D341Med (cell line): ENCODE measurements at places on chromosomes 11 and 22.

DNA sequence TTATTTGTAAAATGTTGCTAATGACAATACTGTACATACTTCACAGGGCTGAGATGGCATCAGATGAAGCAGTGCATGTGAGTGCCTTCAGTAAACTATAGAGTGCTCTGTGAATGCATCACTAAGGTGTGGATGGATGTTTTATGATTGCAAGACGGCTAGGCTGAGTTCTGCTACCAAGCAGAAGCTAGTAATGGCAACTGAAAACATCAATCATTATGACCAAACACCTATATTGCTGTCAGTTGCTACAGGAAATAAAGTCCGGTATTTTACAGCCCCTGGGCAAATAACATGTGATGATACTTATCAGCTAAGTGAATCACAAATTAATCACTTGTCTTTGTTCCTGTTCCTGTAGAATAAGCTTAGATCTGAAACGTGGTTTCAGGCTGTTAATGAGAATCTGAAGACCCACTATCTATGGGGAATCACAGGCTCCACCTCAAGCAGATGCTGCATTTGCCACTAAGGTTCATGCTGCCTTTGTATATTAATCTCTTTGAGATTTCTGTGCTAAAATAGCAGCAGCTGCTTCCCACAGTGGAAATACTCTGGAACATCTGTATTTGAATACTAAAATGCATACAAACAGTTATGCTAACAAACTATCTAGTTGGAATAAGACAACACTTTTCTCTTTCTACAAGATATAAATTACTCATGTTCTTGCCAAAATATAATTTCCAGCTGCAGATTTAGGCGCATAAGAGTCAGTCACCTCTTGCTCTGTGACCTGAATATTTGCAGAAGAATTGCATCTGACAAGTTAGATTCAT, 254.0 kb upstream of the PITPNB start:
- DNase-seq: no peak

DNA sequence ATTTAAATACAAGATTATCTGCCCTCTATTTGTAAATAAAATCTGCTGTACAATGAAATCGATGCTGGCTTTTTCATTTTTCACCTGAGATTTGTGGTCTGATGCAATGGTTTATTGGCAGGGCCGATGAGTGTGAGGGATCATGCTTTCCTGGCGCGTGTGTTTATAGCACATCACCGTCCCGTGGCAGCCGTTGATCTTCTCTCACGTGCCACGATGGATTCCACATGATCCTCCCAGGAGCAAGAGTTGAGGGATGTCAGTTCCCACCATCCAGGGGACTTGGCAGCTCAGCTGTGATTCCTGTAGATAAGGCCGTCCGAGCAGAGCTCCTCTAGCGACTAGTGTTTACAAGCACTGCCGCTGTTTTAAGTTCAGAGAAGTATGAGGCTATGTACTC, 213.7 kb downstream of the TBC1D22A start:
- DNase-seq: no peak

DNA sequence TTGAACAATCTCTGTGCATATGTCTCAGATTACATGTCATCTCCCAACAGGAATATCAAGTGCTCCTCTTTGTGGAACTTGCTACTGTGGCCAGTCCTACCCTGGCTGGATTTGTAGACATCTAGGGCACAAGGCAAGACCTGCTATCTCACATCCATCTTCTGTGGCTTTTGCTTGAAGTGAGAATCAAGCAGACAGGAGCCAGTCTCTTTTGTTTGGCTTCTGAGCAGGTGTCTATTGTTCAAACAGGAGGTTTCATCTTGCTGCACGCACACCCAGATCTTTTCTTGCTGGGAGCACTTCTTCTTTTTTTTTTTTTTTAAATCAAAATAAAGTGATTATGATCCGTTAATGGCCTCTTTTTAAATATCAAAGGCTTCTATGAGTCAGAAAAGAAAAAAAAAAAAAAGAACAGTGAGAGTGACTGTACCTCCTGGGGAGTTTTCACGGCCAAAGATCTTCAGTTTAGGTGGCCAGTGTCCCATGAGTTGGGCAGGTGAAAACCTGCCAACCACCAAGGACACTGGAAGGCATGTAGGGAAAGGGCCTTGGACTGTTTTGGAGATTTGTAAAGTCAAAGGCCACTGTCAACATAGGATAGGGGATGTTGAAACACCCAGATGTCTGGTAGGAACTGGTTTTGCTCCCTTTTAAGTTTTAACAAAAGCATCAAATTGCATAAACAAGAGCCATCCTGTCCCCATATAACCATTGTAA, 78.1 kb downstream of the CD44 start:
- no peak for DNase-seq

- DNase-seq: no peak
These were observed 86.7 kb downstream of the SIK3 start for GRCh38 chr11:117011541-117011898.

DNA sequence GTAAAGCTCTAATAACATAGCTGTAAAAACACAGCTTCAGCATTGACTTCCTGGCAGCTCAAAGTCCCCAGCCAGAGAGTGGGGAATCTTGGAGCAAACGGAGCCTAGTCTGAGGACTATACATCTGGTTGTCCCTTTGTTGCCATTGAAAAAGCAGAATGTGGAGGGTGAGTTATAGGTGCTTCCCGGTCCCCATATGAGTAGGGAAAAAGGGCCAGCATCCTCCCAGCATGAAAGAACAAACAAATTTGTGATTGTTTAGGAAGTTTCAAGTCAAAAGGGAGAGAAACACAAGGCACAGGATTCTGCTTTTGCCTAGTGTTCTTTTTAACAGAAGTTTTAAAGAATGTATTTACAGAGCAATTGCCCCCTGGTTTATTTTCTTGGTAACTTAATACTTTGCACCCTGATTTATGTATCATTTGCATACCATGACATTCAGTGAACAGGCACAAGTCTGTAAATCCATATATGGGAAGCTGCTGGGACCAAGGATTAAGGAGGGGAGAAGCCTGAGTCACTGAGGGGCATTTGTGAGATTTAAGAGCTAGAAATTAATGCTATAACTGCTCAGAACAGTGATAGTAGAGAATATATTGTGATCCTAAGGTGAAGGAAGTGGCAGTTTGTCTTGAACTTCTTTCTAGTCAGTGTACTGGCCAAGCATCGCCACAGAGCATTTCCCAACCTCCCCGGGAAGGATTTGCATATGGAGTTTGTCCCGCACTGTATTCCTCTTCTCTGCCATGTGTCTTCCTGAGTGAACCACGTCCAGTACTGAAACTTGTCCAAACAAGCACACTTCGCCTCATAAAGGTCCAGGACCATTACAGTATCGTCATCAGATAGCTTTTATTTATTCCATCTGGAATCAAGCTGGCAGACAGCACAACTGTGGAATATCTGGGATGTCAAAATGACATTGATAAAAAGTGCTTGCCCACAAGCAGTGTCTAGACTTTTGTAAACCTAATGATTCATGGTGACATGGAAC, 103.0 kb downstream of the DBX1 start:
- DNase-seq: no peak

GRCh38 chr11:3632070-3632660, 9.6 kb downstream of the ART5 start:
- no peak for DNase-seq

DNA sequence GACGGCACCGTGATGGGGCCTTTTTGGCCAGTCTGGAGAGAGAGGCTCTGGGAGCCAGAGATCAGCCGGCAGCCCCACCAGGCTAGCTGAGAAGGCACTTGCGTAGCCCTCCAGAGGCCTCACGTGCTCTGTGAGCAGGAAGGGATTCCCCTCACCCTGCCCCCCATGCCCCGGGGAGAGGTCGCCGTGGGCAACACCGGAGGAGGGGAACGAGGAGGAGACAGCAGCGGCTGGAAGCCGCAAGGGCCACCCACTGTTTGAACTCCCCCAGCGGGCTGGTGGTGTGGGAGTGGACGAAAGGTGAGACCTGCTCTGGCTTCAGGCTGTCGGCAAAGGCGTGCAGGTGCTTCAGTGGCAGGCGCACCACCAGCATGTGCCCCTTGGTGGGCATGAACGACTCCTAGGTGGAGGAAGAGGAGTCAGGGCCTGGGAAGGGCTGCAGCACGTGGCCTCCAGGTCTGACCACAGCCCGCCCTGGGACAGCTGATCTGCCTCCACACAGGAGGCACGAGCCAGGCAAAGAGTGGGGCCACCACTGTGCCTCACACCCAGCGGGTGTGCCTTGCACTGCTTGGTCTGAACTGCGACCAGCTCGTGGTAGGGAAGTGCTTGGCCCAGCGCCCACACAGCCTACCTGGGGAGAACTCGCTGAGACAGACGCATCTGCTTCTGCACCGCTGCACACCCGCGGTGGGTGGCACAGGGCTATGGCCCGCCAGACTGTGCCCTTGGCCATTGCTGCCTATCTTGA, 99.9 kb downstream of the MED15 start:
- DNase-seq: no peak

- DNase-seq: no peak
These were observed 8.9 kb upstream of the SYT8 start for GRCh38 chr11:1825785-1826451.

- DNase-seq: no peak
These were observed 118.6 kb downstream of the TIMP3 start for GRCh38 chr22:32920032-32920628.

GRCh38 chr22:28882545-28882877, 861 bp upstream of the ZNRF3 start:
- DNase-seq: no peak

GRCh38 chr11:69601011-69601975, 39.7 kb upstream of the CCND1 start:
- no peak for DNase-seq

DNA sequence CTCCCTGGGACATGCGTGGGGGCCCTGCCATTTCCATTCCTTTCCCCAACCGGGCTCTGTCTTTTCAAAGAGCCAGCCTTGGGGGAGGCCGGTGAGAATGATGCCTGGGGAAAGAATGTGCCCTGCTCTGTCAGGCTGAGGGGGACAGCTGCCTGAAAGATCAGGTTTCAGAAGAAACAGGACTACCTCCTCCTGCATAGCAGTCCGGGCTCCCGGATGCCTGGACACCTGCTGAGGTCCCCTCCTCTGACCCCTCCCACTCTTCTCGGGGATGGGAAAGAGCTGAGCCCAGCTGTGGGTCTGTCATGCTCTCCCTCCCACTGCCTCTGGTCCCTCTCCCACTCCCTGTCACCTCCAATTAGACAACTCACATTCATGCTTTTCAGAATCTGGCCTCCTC, 41.8 kb upstream of the CDON start:
- no peak for DNase-seq

DNA sequence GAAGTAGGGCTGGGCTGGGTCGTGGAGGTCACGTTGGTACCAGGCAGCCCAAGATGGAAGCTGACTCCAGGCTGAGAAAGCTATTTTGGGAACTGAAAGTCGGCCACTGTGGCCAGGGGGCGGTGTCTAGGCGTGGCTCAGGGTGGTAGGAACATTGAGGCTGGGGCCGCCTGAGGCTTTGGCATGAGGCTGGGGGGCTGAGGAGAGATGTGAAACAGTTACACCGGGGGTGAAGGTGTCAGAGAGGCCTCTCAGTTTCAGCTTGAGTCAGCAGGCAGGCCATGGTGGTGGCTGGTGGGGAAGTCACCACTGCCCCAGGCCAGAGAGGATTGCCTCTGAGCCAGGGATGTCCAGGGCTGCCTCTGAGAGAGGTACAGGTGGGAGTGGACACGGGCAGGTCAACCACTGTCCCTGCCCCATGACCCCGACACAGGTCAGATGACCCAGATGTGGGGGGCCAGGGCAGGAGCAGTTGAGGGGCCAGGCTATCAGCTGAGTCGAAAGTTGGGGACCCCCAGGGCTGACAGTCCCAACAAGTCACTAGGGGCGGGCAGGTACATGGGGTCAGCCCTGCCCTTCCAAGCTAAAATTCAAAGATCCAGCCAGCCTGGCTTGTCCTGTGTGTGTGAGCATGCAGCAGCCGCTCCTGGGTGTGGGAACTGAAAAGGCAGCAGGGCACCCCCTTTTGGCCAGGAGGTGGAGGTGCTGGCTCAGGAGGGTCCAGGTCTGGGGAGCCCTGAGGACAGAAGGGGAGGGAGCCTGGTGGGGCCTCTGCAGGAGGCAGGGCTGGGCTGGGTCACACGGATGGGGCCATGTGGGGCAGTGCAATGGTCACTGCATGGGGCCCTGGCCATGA, 7.2 kb downstream of the KCNK7 start:
- DNase-seq: peak; percentile 87

- DNase-seq: peak; percentile 56
These were observed 39.4 kb downstream of the IRAG1 start for GRCh38 chr11:10653946-10654810.

GRCh38 chr11:73384125-73384441, 7.9 kb downstream of the RELT start:
- no peak for DNase-seq

DNA sequence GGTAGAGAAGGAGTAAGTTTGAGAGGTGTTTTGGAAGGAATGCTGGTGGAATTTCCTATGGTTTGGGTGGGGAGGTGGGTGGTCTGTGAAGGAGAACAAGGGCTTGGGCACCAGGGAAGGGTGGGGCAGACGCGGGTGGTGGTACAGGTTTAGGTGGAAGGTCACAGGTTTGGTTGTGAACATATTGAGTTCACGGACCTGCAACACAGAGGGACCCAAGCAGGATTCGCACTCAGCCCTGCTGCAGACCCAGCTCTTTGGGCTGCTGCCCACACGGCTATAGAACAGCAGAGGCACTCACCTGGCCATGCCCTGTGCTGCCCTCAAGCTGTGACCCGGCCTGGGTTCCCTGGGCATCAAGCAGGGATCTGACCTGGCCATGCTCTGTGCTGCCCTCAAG, 33.5 kb upstream of the EMID1 start:
- DNase-seq: peak; percentile 27

- no peak for DNase-seq
These were observed 4.7 kb downstream of the OLFML1 start for GRCh38 chr11:7490054-7490453.

DNA sequence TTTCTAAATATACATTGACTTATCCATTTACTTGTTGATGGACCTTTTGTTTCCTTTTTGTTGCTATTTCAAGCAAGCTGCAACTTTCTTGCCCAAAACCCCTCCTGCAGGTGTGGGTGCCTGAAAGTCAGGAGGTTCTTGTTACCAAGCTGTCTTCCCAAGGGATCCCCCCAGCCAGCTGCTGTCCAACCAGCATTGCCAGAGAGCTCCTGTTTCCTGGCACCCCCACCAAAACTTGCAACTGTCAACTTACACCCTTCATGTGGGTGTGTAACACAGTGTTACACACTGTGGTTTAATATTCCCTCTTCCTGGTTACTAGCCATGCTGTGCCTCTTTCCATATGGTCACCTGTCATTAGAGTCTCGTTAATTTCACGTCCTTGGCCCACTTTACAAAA, 1.6 kb upstream of the KRTAP5-1 start:
- DNase-seq: no peak

DNA sequence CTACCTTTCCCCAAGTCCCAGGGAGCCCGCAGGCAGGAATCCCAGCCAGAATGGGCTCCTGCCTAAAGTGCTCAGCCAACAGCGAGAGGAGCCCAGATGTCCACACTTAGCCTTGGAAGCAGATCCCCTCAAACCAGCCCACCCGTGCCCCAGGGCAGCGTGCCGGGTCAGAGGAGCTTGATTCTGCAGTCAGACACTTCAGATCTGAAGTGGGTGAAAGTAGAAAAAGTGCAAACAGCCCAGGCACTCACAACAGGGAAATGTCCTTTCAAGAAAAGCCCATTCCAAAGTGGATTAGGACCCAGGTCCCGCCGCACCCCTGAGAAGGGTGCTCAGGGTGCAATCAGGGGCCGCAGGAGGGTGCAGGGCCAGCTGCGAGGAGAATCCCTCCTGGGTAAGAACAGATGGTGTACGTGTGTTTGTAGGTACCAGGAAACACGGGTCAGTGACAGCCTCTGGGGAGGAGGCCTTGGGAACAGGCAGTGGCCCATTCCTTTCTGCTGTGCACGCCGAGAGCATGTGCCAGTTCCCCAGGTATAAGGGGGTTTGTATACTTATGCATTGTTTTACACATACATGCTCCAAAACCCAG, 17.7 kb downstream of the ELFN2 start:
- no peak for DNase-seq

- no peak for DNase-seq
These were observed 67.8 kb downstream of the DEPDC5 start for GRCh38 chr22:31821572-31821971.
